Stimulated activated CD4-positive, alpha-beta T cell treated with anti-CD3 and anti-CD28 coated beads, Interleukin-1b, Interleukin-23, amount 100 ng/mL, for 4 hours (primary cell): ENCODE measurements at places on chromosomes 6 and 20.

- DNase-seq: no peak
Observed at GRCh38 chr20:35007413-35007812, 51.7 kb downstream of the MYH7B start.

DNA sequence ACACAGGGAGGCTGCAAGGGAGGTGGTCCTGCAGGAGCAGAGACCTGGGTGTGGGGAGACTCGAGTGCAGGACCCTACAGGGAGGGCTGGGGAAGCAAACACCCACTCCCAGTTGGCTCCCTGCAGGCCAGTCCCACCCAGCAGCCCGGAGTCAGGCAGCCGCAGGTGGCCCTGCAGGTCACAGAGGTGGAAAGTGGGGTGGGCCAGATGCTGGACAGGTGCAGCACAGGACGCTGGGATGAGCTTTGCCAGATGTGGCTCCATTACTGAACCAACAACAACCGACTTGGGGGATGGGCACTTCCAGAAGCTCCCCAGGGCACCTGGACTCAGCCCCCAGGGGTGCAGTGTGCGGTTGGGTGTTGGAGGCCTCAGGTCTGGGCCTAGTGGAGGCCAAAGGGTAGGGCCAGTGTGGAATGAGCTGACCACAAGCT, 26.6 kb upstream of the MYT1 start:
- DNase-seq: no peak

DNA sequence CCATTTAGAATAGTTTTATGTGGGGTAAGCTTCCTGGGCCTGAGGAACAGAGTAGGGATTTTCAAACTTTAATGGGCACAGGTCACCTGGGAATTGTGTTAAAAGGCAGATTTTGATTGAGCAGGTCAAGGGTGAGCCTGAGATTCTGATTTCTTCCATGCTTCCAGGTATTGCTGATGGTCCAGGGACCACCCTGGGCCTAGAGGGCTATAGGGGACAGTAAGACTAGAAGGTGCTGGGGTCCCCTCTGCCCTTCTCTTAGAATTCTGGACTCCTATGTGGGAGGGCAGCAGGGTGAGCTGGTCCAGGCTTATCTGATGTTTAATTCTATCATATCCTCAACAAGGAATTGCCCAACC, 2.6 kb downstream of the DDR1 start:
- DNase-seq: no peak

GRCh38 chr6:70394518-70395300, 18.6 kb upstream of the FAM135A start:
- DNase-seq: no peak

- DNase-seq: no peak
Observed at GRCh38 chr6:126890055-126890454, 228.4 kb upstream of the RSPO3 start.

- DNase-seq: no peak
Observed at GRCh38 chr6:3226481-3227362, 731 bp downstream of the TUBB2B start.

DNA sequence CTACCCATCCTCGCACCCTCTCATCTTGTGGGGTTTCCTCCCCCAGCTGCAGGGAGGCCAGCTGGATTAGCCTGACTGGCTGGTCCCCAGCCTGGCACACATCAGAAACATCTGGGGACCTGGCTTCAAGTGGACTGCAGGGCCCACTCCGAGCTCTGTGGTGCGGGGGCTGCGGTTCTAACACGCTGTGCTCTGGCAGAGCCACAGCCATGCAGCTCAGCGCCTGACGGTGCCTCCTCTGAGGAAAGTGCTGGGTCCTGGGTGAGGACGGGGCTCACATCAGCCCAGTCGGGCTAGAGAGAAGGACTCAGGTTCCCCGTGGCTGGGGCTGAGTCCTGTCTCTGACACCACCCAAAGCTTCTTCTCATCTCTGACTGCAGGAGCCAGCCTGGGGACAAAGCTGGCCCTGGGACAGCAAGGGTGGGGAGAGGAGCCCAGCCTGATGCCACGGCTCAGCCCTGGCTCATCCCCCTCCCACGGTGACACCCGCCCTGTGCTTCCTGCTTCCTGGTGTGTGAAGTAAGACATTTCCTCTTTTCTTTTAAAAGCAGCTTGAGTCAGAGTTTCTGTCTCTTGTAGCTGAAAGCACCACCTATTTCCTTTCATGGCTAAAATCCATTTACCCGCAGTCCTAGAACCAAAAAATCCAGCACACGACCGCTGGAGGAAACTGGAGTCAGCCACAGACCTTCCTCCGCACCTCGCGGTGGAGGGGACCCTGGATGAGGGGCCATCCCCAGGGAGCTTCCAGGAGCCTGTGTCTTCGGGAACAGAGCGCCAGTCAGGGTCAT, 127.4 kb upstream of the AFDN start:
- DNase-seq: peak; percentile 45

DNA sequence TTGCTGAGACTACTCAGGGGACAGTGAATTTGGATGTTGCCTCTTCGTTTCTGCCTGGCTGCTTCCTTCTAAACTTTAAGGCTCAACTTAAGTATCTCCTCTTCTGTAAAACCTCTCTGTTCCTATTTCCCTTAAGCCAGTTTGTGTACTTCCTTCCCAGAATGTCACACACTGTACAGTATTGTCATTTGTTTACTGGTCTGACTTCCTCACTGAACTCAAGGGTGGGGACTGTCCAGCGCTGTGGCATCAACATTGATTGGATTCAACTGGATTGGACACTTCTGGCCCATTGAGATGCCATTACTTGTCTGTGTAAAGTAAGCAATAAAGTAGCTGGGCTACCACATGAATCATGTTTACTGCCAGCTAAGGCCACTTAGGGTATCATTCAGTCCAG, 69.7 kb downstream of the ANKS1A start:
- DNase-seq: no peak

DNA sequence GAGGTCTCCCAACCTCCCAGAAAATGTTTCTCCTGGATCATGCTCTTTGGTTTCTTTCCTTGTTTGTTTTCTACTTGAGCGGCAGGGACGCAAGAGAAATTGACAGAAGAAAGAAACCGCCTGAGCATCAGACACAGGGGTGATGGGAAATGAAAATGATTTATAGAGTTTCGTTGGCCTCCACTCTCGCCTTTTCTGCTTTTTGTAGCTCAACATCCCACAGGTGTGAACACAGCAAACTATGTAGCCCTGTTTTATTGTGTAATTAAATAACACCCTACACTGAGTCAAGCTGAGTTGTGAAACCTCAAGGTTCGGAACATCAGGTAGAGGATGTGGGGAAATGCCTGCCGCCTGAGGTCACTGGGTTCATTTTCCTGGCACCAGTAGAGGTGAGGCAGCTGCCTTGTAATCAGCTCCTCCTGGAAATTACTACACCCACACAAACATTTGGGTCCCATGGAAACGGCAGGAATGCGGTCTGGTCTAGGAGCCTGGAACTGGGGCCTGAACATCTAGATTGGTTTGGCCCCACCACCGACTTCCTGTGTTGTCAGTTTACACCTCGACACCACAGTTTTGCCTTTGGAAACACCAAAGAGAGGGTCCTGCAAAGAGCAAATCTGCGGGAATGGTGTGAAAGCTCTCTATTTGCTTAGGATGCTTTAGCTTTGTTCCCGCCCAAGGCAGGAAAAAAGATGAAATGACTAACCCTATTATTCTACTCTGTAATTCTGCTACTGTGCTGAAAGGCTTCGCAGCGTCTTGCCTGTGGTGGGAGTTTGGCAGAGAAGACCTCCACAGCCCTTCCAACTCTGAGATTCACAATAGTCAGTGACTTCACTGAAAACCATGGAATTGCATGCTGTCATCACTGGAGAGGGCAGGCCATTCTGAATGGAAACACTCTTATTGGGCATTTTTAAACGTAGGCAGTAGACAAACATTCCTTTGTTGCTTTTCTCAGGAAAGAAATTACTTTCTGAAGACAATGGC, 53.0 kb downstream of the ADAT2 start:
- no peak for DNase-seq

DNA sequence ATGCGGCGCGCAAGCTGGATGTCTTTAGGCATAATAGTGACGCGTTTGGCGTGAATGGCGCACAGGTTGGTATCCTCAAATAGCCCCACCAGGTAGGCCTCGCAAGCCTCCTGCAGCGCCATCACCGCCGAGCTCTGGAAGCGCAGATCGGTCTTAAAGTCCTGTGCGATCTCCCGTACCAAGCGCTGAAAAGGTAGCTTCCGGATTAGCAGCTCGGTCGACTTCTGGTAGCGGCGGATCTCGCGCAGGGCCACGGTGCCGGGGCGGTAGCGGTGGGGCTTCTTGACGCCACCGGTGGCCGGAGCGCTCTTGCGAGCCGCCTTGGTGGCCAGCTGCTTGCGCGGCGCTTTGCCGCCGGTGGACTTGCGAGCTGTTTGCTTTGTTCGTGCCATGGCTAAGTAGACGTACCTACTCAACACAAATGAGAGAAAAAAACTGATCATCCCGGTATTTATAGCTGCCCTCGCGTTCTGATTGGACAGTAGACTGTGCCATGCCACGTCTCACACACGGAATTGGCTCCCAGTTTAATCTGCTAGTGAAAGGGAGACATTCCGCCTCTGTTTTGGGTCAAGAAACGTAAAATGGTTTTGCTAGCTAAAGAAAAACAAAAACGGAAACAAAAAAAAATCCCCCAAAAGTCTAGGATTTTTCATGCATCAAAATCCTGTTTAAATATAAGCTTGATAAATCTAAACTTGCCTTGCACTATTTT, 40.1 kb downstream of the OR2B2 start:
- DNase-seq: peak; percentile 39

DNA sequence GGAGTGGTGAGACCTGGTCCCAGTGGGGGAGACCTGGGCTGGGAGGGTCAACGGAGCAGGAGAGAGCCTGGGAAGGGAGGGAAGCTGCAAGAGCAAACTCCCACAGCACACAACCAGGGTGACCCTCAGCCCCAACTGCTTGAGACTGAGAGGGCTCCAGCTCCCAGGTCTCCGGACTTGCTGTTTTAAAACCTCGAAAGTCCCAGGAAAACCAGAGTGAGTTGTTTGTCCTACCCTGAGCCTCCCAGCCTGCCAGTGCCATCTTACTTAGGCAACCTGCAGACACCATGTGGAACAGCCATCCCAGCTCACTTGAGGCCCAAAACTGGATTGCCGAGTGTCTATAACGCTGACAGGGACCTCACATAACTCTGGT, 4.8 kb upstream of the NTSR1 start:
- DNase-seq: no peak

DNA sequence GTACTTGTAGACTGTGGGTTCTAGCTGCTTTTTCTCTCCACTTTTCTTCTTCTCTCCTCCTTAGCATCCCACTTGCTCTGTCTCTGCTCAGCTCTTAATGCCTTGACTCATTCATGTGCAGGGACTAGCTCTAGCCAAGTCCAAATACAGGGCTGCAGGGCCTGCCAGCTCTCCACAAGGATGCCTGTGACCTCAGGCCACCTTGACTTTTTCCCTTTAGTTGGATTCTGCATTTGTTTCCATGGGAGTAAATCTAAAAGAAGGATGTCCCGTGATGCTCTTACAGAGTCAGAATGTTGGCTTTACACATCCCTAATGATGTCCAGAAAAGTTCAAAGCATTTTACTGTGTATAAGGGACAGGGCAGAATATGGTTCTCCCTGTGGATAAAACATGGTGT, 101.8 kb upstream of the PREP start:
- DNase-seq: no peak

DNA sequence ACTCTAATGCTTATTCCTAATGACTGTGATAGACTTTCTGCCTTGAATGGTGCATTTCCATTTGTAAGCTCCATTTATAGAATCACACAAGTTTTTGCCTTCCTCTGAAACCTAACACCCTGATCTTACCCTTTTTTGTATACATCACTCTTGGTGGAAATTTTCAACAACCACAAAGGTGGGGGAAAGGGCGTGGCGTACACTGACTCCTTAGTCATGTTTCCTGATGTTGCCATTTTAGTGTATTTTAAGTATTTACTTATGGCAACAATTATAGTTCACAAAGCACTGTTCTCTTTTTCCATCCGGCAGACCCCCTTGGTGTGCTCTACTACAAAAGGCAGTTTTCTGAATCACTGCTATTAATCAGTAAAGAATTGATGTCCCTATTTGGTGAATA, 92.0 kb downstream of the ATXN1 start:
- peak; percentile 35 for DNase-seq

DNA sequence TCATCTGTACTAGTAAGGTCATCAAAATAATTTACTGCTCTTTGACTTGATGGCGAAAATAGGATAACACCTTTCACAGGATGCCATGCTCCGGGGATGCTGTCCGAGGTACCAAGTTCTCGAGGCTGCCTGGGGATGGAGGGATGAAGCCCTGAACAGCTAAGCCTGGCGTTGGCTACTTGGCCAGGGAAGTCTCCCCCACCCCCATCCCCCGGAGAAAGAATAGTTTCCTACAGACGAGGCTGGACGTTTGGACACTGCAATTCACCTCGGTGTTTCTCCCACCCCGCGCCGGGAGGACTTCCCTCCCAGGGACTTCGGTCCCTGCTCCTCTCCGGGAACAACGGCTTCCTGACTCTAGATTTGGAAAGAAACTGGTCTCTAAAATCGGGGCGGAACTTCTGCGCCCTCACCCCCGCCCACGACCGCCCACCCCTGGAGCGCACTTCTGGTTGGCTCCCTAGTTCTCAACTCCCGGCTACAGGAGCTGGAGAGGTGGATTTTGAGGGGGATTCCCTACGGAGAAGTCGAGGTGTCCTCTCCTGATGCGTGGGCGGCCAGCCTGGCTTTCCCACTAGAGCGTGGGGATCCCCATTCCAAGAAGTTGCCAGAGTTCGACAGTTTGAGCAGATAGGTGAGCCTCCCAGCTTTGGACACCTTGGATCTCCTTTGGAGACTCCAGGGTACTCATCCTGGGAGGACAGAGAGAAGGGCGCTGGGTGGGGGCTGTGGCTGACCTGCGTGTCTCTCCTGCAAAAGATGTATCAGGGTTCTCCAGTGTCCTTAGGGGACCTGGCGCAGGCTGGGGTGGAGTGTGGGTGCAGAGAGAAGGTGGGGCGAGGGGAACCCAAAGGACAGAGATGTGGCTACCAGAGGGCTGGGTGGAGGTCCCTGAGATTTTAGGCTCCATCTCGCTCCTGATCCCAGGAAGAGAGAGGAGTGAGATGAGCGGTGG, 1.1 kb downstream of the PCSK2 start:
- DNase-seq: no peak

GRCh38 chr20:39849664-39850063, 839.4 kb downstream of the MAFB start:
- no peak for DNase-seq

GRCh38 chr6:113381232-113381631, 475.9 kb upstream of the MARCKS start:
- DNase-seq: no peak

DNA sequence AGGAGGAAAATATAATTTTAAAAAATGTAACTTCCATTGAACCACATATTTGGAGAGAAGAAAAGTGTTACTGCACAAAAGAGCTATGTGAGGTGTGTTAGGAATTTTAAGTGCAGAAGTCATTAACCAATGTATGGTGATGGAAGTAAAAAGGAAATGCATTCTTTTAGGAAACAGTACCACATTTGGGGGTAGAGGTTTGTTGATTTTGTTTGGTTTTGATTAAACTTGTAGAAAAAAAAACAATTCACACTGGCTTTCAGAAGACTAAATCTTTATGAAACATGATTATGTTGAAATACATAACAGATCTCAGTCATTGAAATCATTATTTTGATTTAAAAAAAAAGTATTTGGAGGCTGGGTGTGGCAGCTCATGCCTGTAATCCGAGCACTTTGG, 1287.0 kb upstream of the GJE1 start:
- no peak for DNase-seq
